Stimulated activated CD8-positive, alpha-beta memory T cell treated with anti-CD3 and anti-CD28 coated beads, Interleukin-15, amount 100 ng/mL, for 4 hours (primary cell): ENCODE measurements at places on chromosomes 1 and 21.
A peak's percentile ranks its signal among the peaks of the same experiment; 100 is the strongest.

GRCh38 chr1:18951818-18952391 lies 4.6 kb downstream of the IFFO2 start:
- peak; percentile 53 for DNase-seq

DNA sequence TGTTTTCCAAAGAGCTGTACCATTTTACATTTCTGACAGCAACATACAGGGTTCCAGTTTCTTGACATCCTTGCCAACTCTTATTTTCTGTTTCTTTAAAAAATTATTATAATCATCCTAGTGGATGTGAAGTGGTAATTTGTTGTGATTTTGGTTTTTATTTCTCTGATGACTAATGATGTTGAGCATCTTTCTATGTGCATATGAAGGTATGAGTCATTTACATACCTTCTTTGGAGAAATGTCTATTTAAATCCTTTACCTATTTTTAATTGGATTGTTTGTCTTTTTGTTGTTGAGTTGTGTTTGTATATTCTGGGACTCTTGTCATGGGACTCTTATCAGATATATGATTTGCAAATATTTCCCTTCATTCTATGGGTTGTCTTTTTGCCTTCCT lies 20.8 kb upstream of the MPC2 start:
- DNase-seq = no peak

DNA sequence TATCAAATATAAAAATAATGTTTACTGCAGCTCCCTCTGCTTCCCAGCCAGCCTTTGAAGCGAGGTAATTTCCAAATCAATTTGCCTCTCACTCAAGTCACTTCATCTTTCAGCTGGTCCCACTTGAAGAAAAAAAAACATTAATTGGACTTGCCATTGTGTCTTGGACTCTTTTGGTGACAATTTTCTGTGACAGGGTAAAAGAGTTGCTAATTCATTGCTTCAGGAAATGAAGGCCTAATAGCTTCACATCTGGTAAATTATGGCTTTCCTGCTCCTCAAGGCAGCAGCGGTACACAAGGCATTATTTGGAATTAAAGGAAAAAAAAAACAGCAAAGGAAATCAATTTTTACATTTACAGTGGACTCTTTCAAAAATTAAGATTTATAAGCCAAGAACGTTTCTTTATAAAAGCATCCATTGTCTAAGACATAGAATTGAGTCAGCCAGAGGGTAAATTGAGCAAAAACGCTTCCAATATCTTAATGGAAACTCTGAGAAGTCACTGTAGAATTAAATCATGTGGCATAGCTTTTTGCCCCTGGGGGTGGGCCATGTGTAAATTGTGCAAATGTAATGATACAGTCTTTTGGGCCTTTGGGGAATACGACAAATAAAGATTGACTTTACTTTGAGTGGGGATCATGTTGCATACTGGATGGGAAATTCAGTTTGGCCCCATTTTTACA lies 102.5 kb downstream of the LYPLAL1 start:
- no peak for DNase-seq

- no peak for DNase-seq
These were observed 34.1 kb downstream of the PTPRF start for GRCh38 chr1:43564551-43565348.

DNA sequence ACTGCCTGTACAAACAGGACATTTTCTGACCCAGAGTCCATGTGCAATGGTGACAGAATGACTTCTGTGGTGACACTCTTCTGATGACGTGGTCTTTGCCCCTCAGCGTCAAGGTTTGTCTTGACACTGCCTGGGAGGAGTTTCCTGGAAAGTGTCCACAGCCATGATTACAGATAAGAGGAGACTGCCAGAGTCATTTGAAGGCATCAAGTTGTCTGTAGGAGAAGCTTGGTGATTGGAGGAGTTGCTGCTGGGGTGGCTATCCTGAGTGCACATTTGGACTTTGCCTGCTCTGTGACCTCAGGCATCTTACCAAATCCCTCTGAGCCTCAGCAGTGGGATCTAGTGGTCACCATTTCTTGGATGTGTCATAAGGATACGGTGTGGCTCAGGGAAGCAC lies 17.7 kb downstream of the TCHHL1 start:
- DNase-seq = no peak

DNA sequence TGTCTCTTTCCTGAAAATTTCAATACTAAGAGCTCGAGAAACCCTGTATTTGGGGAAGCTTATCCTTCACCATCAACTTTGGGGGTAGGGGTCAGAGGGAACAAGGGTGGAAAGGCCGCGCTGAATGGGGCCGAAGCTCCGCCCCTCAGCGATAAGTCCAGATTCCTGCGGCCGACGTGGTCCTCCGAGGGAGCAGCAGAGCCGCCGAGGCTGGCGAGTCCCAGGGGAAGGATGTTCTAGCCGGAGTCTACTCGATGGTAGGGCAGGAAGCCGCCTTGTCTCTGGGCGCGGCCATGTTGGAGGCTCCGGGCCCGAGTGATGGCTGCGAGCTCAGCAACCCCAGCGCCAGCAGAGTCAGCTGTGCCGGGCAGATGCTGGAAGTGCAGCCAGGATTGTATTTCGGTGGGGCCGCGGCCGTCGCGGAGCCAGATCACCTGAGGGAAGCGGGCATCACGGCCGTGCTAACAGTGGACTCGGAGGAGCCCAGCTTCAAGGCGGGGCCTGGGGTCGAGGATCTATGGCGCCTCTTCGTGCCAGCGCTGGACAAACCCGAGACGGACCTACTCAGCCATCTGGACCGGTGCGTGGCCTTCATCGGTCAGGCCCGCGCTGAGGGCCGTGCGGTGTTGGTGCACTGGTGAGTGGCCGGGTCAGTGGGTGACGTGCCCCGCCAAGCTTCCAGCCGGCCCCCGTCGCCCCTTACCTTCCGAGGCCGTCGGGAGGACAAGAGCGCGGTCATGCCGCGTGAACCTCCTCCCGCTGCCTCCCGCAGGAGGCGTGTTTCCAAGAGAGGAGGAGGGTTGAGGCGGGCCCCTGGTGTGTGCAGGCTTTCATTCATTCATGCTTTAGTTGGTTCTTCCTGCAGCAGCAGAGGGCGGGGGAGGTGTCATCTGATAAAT lies at the start of gene DUSP12:
DUSP12 (plus strand) TSS at position 278 of the 899 bp plus-strand sequence; CDS start at position 294, 16 bp downstream.
- peak; percentile 78 for DNase-seq

DNA sequence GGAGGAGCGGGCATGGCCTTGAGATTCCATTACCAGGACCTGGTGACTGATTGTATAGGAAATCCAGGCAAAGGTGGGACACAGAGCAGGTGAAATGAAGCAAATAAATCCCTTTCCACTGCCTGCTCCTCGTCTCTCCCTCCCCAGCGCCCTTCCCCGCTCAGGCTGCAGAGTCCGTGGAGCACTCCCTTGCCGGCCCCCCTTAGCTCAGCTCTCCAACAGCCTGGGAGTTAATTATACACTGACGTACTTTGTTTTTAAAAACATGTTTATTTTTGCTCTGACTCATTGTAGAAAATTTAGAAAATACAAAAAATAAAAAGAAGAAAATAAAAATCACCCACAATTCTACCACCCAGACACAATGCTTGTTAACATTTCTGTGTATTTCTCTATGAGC lies 61.7 kb downstream of the LGR6 start:
- no peak for DNase-seq

- DNase-seq = no peak
These were observed 107.0 kb downstream of the CTH start for GRCh38 chr1:70518106-70518505.

- DNase-seq = no peak
These were observed 38.8 kb downstream of the TRPM2 start for GRCh38 chr21:44392185-44392584.

DNA sequence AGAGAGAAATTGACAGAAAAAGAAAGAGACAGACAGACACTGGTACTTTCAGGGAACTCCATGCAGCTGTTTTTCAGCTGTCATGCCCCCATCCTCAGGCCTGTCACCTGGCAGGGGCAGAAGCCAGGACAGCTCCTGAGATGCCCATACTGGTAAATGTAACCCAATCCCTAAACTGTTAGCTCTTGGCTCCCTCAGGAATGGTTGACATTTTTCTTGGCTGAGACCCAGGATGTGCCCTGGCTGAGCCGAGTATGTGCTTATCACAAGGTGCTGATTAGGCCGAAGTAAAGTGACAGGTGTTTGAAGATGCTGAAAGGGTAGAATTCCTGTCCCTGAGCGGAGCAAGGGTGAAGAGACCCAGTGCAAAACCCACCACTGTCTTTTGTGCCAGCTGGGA lies 50.7 kb downstream of the PGM1 start:
- DNase-seq = no peak

- no peak for DNase-seq
These were observed 353.4 kb upstream of the AJAP1 start for GRCh38 chr1:4301007-4301406.

DNA sequence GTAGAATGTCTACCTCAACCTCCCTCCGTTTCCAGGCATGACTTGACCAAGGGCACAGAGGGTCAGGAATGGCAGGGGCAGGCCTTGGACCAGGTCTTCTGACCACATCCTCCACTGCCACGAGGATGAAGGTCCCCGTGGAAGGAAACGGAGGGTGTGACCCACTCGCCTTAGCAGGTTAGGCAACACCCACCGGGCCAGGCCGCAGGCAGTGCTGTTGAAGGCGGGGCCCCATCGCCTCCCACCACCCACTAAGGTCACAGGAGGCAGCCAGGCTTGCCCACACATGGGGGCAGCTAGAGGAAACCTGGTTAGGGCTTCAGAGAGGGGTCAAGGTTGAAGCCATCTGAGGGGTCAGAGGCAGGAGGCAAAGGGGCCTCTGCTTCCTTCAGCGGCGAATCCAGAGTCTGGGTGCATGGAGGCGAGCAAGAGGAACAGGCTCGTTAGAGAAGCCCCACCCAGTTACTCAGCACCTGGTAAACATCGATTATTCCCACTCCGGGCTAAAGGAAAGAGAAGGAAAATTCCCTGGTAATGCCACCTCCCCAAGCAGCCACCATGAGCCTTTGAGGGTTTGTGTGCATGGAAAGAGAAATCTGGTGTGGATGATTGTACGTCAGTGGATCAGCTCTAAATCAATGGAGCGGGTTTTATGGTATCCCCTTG lies 37.0 kb downstream of the RIPK4 start:
- no peak for DNase-seq

DNA sequence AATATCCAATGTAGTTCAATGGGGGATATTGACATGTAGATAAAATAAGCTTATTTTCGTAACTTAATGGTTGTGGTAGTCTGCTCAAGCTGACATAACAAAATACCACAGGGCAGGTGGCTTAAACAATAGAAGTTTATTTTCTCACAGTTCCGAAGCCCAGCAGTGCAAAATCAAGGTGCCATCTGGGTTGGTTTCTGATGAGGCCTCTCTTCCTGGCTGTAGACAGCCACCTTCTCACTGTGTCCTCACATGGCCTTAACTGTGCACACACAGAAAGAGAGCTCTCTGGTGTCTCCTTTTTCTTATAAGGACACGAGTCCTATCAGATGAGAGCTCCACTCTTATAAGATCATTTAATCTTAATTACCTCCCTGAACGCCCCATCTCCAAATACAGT lies 64.8 kb upstream of the IPO9 start:
- DNase-seq = no peak

GRCh38 chr1:241624935-241625334 lies 15.2 kb downstream of the CHML start:
- no peak for DNase-seq

GRCh38 chr1:31122101-31122735 lies 56.7 kb upstream of the PUM1 start:
- DNase-seq = no peak

DNA sequence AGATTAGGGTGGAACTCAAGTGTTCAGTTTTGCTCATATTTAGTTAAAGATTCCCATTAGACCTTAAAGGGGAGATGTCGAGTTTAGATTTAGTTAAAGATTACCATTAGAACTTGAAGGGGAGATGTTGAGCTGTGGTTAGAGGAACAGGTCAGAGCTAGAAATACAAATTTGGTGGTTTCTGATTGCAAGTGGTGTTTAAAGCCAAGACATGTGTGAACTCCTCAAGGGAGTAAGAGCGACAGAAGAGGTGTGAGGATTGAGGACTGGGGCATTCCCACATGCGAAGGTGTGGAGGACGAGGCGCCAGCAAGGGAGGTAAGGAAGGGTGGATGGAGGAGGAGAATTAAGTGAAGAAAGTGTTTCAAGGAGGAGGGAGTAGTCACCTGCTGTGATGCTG lies 168.6 kb downstream of the IER5 start:
- DNase-seq = no peak

GRCh38 chr1:69567652-69568420 lies at the start of gene LRRC7:
TSS of gene LRRC7 (plus strand) at chr1:69567922. CDS start at chr1:69568640, 718 bp downstream.
- no peak for DNase-seq

DNA sequence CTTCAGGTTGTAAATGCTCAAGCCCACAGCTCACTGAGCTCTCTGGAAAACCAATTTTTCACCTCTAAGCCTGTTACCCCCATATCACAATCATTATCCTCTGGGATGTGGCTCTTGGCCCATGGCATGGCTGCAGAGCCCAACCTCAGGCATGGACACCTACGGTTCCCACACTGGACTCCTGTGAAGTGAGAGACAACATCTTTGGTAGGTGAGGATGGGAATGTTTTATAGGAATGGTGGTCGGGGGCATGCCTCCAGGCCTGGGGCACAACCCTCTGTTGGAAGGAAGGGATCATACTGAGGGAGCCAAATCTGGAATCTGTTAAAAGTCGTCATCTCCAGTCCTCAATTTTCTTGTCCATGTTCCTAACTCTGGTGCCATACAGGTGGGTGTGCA lies 179.1 kb downstream of the FOXD2 start:
- no peak for DNase-seq

- no peak for DNase-seq
These were observed 8.0 kb upstream of the CCDC190 start for GRCh38 chr1:162868972-162869371.

DNA sequence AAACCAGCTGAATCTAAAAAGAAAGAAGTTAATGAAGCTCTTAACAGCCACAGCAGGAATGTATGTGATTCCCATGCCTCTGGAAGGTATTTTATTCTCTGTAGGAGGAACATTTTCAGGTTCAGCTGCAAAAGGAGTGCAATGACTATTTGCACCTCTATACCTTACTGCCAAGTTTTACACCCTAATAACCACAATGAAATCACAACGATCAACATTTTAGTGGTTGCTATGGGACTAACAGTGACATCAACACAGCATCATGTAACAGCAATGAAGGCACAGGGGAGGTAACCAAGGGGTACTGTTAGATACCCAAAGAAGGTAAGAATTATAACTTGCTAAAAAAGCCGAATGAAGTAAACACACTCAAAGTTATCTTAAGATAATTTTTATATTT lies 116.3 kb upstream of the HP1BP3 start:
- DNase-seq = no peak

GRCh38 chr1:111491070-111491469 lies 12.4 kb downstream of the ADORA3 start:
- no peak for DNase-seq

DNA sequence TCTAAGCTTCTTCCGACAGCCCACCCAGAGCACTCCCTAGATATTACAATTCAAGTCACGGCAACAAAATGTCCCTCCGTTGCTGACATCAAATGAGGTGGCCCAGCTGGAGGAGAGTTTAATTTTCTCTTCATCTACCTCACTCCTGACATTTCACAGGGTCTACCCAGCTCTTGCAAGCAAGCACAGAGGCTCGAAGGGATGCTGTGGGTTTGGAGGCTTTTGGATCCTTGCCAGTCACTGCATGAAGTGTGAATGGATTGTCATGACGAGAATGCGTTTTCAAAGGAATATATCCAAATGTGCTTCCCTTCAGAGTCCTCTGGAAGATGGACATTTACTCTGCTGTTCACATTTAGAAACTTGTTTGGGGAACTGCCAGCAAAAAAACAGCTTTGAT lies 33.5 kb downstream of the CAPN8 start:
- DNase-seq = no peak
